ENCODE measurements at places on chromosomes 7 and 10.

GRCh38 chr7:117946151-117946633, 73.0 kb upstream of the CTTNBP2 start:
- DNase-seq, result no peak

GRCh38 chr10:12741360-12741804, 260.1 kb downstream of the CCDC3 start:
- DNase-seq, result no peak

GRCh38 chr7:116024826-116025809, 5.4 kb downstream of the TFEC start:
- no peak for DNase-seq

DNA sequence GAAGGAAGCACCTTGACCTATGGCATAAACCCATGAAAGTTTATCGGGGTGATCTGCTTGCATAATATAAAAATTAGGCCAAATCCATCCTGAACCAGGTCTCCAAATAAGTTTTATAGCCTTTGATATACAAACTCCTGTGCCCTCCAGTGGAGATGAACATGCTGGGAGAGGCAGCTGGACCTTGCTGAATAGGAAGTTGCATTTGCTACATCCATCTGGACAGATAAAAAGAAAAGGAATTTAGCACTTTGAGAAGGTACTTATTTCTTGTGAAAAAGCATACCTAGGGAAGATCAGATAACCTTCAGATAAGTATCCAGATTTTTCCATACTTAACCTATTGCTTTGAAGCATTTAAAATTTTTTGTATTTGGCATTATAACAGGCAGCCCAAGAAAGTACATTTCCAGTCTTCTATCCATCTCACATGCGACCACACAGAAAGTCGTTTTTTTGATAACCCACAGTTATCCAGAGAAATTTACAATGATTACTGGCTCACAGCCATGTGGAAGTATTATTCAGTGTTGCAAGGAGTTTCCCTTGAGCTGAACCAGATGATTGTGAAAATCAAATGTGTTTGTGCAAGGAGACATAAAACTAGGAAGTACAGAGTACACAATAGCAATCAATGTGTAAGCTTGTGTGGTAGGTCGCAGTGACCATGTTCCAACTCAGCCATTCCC, 124.4 kb upstream of the STK17A start:
- DNase-seq, result no peak

- no peak for DNase-seq
Measured at GRCh38 chr10:129725890-129726631, 238.0 kb downstream of the EBF3 start.

- no peak for DNase-seq
Measured at GRCh38 chr10:125148528-125148927, 11.8 kb downstream of the CTBP2 start.
